Fibroblast of skin of left quadriceps (primary cell): ENCODE measurements at places on chromosomes 7 and 10.

- no peak for DNase-seq
Measured at GRCh38 chr10:103535595-103535994, 42.1 kb downstream of the NEURL1 start.

DNA sequence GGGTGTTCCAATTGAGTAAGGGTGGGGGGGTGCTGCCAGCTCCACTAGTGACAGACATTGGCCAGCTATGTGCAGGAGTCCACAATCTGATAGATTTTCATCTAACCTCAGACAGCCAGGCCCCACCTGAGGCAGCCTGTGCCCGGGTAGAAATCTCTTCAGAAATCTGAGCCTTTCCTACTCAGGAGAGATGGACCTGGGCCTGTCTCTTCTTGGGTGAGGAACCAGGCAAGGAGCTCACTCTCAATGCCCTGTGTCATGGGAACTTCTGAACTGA, 86.9 kb downstream of the UBE2H start:
- no peak for DNase-seq

DNA sequence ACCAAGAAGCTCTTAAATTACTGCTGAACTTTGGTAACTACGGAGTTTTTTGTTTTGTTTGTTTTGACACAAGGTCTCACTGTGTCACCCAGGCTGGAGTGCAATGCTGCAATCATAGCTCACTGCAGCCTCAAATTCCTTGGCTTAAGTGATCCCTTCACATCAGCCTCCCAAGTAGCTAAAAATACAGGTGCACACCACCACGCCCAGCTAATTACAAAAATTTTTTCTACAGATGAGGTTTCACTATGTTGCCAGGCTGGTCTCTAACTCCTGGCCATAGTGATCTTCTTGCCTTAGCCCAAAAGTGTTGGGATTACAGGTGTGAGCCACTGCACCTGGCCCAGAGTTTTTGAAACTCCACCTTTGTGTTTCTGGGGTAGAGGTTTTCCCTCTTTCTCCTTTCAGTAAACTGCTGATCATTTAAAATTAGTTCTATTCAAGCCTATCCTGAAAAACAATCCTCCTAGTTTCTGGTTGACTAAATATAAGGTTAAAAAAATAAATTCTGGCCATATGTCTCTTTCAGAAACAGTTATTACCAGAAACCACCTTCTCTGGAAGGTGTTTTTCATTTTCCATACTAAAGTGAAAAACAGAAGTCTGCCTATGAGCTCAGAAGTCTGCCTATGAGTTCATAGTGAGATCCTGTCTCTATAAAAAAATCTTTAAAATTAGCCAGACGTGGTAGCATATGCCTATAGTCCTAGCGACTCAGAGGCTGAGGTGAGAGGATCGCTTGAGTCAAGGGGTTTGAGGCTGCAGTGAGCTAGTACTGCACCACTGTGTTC, 63.9 kb downstream of the VOPP1 start:
- DNase-seq = no peak

GRCh38 chr7:69800495-69800894, 202.2 kb downstream of the AUTS2 start:
- no peak for DNase-seq

- DNase-seq = no peak
Measured at GRCh38 chr7:41103331-41103730, 599.6 kb downstream of the INHBA start.

- DNase-seq = no peak
Measured at GRCh38 chr7:33076737-33077136, 14.2 kb upstream of the NT5C3A start.
